Keratinocyte (primary cell): ENCODE measurements at places on chromosomes 7 and 10. TPM values are rescaled to one million over a fixed set of nuclear protein-coding genes. Genes with fewer than 3 reads are reported as not detected.

DNA sequence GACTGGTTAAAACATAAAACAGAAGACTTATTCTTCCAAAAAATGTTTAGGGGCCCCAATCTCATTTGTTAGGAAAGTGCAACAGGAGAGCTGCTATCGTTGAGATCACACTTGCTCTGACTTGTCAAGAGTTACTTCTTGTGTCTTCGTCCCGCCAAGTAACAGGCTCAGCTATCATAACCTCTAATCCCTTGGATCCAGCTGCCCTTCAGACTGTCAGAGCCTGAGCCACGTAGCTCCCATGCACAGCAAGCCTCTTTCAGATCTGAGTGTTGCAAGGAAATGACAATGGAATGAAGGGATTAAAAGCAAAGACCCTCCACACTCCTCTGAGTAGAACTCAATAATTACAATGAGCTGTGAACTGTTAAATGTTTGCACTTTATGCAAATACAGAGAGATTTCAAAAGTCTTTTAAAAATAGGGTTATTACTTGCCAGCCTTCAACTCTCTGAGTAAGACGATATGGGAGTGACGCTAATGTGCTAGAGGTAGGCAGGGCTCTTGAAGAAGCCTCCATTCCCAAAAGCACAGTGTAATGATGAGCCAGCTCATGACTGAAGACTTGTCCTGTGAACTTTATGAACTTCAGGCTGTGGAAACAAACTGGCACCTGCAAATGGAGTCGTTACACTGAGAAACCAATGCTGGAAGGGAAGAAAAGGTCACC is 28.4 kb upstream of the CDK13 start:
- no peak for DNase-seq

The ZEB1 gene
- 0.32 to 0.96 TPM (median 0.70 TPM) in 3 replicates for polyA plus RNA-seq

GRCh38 chr10:98453729-98454128 is 7.0 kb upstream of the HPS1 start:
- DNase-seq, result no peak

DNA sequence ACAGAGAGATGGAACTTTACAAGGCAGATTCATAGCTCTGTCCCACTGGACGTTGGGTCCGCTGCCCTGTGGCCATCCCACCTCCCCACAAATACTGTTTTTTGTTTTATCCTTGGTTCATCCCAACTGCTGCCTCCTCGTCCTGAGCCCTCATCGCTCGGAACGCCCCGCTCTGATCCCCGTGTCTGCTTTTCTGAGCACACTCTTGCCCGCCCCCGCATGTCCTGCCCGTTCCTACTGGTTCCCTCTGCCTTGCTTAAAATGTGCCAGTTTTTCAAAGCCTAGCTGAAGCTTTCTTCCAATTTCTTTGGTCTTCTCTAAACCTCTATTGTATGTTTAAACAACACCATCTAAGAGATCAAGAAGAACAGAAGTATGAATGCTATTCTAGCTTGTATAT is 19.4 kb downstream of the RNF32 start:
- DNase-seq, result no peak

The SFXN3 gene
- 77.0 to 102 TPM (median 78.7 TPM) in 3 replicates for polyA plus RNA-seq

DNA sequence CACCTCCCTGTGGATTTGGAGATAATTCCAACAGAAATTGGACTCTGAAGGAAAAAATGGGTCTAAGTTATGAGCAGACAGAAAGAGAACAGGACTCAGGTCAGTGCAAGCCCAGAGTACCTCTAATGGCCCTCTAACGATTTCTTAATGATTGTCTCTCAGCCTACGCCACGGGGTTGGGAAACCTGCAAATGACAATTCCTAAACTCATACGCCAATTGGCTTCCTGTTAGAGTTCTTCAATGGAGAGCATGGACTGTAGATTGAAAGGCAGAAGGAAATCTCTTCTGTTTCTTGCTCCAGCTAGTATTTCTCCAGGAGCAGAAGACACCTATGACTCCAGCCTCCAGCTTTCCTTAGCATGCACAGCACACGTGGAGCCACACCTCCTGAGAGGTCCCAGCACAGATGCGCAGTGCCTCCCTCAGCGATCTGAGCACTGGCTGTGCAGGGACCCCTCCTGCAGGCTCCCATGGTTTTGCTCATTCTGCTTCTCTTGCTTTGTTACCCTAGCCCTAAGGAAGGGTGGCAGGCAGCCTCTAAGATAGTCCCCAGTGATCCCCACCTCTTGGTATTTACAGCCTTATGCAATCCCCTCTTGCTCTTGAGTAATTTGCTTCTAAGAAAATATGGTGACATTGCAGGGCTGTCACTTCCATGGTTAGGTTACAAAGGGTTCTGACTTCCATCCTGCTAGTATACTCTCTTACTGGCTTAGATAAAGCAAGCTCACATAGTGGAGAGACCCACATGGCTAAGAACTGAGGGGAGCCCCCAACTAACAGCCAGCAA is 30.1 kb downstream of the DENND11 start:
- DNase-seq, result no peak

The SLC13A4 gene
- 0.02 to 0.12 TPM (median 0.03 TPM) in 3 replicates for polyA plus RNA-seq

DNA sequence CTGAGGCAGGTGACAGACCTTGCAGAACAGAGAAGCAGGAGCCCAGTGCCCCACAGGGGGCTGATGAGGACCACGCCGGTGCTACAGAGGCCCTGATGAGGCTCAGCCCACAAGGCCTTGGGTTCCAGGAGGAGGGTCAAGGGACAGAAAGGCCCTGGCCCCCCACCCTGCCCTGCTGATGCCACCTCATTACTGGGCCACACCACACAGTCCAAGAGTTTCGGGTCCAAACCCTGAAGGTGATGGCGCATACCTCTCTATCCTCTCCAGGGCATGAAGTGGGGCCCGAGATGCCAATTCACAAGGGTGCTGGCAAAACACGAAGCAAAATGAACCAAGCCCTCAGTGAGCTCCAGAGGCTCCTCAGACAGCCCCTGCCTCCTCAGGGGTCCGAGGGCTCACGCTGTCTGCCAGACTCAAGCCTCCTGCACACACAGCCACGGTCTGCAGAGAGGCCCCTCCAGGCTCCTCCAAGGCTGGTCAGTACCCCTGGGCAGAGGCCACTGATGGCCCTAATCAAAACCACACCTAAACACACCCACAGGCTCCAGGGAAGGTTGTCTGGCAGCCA is 32.3 kb downstream of the RASGEF1A start:
- DNase-seq, result no peak

The FAM24B gene
- polyA plus RNA-seq, result 2.7 to 4.5 TPM (median 3.8 TPM) in 3 replicates

- peak; percentile 62 for DNase-seq
These were observed 1.5 kb downstream of the PTPN12 start for GRCh38 chr7:77538281-77539212.

The CTTNBP2 gene
- 0.55 to 1.3 TPM (median 0.63 TPM) in 3 replicates for polyA plus RNA-seq
